ENCODE measurements at places on chromosomes 16 and 17.

DNA sequence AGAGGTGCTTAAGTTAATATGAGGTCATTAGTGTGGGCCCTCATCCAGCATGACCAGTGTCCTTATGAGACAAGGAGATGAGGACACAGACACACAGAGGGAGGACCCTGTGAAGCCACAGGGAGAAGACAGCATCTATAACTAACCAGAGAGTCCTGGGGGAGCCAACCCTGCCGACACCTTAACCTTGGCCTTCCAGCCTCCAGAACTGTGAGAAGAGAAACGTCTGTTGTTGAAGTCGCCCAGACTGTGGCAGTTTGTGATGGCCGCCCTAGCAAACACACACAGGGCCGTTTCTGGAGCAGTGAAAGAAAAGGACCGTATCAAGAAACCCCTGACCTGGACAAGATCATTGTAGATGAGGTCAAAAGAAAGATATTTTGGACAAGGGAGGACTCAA is 26.7 kb downstream of the DNAH17 start:
- no peak for DNase-seq

DNA sequence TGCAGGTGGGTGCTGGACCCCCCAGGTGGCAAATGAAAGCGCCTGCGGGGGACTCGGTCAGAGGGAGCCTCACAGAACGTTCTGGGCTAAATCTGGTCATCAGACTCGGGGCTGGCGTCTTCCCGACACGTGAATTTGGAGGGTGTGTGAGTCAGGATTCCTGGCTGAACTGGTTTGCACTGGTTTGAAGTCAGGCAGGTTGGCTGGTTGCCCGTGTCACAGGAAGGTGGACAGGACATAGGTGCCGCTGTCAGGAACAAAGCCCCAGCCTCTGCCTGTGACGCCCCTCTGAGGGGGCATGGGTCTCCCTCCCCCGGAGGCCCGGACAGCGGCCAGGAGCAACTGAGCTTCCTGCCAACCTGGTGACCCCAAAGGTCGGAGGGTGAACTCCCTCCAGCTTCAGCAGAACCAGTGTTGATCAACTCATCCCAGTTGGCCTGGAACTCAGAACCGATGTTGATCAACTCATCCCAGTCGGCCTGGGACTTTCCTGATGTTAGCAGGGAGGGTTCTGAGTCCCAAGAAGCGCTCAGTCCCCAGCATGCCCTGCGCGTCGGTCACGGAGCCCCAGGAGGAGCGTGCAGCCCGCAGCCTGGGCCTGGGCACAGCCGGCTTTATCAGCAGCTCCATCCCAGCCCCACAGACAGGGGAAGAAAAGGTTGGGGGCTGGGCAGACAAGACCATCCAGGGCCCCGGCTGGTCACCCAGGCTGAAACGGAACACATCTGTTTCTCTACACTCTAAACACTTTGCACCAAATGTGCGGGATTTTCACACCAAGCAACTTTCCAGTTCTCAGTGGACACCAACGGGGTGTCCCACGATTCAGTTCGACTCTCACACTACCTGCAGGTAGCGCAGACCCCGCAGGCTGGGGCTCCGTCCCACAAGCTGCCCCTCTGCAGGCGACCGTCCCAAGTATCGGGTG is 14.4 kb upstream of the METRNL start:
- DNase-seq: no peak

GRCh38 chr17:36705874-36706731 is 104.7 kb downstream of the MRM1 start:
- DNase-seq: peak; percentile 67

DNA sequence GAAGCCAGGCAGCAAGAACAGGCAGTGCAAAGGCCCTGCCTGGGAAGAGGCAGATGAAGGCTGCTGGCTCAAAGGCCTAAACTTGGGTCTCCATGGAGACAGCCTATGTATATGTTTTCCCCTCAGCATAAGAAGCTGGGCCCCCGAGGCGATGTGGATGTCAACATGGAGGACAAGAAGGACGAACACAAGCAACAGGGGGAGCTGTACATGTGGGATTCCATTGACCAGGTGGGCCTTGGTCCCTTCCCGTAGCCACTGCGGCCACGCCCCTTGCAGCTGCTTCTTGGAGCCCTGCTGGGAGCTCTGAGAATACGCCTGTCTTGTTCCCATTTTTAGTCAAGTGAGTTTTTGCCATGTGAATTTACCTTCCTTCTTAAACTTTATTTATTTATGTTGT is 106.0 kb downstream of the SDR42E1 start:
- DNase-seq: no peak

DNA sequence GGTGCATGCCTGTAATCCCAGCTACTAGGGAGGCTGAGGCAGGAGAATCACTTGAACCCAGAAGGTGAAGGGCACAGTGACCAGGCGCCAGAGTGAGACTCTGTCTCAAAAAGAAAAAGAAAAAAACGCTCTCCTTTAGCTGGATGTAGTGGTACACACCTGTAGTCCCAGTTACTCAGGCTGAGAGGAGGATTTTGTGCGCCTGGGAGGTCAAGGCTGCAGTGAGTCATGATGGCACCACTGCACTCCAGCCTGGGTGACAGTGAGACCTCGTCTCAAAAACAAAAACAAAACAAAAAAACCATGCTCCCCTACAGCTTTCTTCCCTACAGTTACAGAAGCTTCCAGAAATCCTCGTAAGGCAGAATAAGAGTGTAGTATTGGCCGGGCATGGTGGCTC is 33.1 kb upstream of the ST6GALNAC1 start:
- no peak for DNase-seq

- DNase-seq: no peak
These were observed 79.0 kb downstream of the AMFR start for GRCh38 chr16:56346131-56346890.

- peak; percentile 55 for DNase-seq
These were observed 280.1 kb upstream of the MON1B start for GRCh38 chr16:76910931-76911330.

- peak; percentile 5 for DNase-seq
These were observed 170.6 kb downstream of the GSG1L start for GRCh38 chr16:27892879-27893278.

GRCh38 chr17:66789093-66789492 is 45.8 kb upstream of the CACNG5 start:
- DNase-seq: no peak

GRCh38 chr16:22810226-22810625 is 3.7 kb upstream of the HS3ST2 start:
- DNase-seq: no peak

- no peak for DNase-seq
These were observed 24.3 kb upstream of the DNAI2 start for GRCh38 chr17:74249590-74250270.

GRCh38 chr17:3722716-3723115 is 987 bp upstream of the HASPIN start:
- DNase-seq: no peak

GRCh38 chr17:80996422-80997305 is 5.0 kb downstream of the CHMP6 start:
- no peak for DNase-seq

- no peak for DNase-seq
These were observed 10.1 kb downstream of the TBC1D26 start for GRCh38 chr17:15742051-15742795.

- no peak for DNase-seq
These were observed 7.3 kb downstream of the HSD3B7 start for GRCh38 chr16:30992276-30992780.

DNA sequence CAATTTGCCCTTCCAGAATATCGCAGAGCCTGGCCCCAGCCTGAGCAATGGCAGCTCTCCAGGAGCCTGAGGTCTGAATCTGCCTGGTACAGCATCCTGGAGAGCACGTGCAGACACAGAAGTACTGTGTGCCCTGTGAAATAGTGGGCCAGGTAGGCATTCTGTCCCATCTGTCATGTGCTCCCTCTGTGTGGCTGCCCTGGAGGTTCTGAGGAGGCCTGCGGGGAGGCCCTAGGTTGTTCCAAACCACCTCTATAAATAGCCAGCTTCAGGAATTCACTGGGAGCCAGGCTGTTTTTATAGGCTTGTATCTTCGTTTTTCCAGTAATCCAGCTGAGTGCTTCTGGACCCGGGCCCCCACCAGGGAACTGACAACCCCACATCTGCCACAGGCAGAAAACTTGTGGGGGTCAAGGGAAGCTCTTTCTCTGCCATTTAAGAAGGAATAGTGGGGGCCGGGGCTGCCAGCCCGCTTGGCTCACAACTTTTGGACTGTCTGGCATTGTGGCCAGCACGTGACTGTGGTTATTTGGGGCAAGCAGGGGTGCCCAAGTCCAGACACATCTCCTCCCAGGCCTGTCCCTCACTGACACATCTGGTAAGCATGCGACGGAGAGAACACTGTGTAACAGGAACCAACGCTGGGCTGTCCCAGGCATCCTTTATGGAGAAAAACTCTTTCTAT is 356.3 kb upstream of the TNRC6C start:
- no peak for DNase-seq

DNA sequence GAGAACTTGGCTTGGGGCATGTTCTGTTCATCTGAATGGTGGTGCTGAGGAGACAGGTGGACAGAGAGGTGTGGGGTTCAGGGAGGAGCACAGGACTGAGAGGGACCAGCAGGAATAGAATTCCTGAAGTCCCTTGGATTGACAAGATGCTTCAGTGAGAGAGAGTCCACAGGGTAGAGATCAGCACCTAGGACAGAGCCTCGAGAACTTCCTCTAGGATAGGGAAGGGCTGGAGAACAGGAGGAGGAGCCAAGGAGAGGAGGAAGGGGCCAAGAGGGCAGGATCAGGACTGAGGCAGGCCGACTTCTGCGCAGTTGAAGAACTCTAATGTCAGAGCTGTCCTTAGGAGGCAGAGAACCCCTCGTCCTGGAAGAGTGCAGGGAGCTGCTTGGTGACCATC is 138.4 kb downstream of the PRKCB start:
- peak; percentile 33 for DNase-seq

DNA sequence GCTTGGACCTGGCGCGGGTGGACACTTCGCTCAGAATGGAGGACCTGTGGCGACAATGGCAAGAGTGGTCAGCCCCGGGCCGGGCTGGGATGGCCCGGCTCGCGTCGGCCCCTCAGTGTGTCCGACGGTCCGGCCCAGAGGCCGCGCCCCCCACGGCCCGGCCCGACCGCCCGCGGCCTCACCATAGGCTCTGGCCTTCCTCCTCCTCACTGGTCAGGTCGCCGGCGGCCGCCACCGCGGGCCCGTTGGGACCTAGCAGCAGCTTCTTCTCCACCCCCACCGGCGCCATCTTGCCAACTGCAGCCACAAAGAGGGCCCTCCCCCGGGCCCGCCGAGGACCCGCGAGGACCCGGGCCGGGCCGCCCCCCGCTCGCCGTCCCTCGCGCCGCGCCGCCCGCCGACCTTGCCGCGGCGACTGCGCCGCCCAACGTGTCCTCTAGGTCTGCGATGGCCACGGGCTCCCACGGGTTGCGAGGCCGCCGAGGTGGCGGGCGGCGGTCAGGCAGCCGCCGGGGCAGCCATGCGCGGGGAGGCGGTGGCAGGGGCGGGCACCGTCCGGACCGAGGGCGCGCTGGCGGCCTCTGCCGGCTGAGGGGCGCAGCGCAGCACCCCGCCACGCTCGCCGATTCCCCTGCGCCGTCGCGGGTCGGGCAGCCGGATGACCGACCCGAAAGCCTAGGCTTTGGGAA is at the start of gene DYNC1LI2:
DYNC1LI2 (minus strand) TSS at position 307 of the 689 bp plus-strand sequence; CDS start at position 289, 18 bp downstream.
- peak; percentile 83 for DNase-seq

- DNase-seq: no peak
These were observed 32.7 kb downstream of the TRIM37 start for GRCh38 chr17:59073972-59074371.

- DNase-seq: peak; percentile 56
These were observed at the start of gene COPZ2 for GRCh38 chr17:48037036-48037837. Gene COPZ2, minus strand, starts transcription at chr17:48037797. Its CDS starts 20 bp downstream, at chr17:48037777.

DNA sequence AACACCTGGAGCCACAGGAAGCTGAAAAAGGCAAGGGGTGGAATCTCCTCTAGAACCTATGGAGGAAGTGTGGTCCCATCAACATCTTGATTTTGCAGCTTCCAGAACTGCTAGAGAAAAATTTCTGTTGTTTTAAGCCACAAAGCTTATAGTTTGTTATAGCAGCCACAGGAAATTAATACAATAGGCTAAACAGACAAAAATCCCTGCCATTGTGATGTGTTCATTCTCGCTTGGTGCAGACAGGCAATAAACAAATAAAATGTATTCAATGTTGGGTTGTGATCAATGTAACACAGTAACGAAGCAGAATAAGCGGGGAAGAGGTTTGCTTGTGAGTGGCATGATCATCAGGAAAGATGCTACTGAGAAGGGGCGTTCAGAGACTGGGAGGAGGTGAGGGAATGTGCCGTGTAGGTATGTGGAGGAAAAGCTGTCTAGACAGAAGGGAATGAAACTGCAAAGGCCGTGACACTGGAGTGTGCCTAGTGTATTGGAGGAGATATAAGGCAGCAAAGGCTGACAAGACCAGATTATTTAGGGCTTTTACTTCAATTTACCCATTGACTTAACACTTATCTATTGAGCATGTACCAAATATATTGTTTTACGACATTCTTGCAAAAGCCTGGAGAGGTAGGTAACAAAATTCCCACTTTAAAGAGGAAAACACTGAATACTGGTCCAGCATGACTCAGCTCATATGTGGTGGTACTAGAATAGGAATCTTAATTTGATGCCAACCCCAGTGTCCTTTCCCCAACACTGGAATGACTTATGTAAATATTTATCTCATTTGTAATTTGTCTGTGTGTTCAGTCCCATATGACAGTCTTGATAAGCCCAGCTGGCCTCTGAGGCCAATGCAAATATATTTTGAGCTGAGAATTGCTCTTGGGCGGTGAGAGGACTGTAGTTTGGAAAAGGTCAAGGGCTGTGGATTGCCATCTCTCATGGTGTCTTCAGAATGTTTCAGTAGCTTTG is 375.9 kb downstream of the CDH13 start:
- no peak for DNase-seq

GRCh38 chr16:68995011-68995504 is 110.4 kb upstream of the HAS3 start:
- DNase-seq: peak; percentile 89

DNA sequence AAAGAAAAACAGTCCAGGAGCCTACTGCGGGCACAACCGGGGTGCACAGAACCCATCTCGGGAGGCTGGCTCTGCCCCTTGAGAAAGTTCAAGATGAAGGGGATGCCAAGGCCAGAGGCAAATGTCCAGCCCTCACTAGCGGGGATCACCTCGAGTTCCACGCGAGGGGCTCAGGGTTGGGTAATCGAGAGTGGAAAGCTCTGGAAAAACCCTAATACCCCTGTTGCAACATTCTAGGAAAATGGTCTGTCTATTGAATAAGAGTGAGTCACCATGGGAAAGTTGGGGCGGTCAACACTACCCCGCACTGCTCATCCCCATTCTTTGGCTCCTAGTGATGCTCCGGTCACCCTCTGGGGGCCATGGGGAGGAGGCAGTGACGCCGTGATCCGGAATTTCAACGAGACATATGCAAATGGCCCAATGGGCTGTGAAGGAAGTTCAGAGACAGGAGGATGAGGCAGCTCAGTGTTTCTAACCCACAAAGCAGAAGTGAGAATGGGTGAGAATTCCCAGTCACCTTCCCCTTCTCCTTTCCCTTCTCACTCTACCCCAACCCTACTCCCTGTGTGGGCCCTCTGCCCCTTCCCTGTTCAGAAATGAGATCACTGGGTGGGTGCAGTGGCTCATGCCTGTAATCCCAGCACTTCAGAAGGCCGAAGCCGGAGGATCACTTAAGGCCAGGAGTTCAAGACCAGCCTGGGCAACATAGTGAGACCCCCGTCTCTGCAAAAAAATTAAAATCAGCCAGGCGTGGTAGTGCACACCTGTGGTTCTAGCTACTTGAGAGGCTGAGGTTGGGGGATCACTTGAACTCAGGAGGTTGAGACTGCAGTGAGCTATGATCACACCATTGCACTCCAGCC is 22.4 kb downstream of the SOCS3 start:
- no peak for DNase-seq

All from ACHN (cell line).